ENCODE measurements at places on chromosomes 4 and X.
A peak's percentile ranks its signal among the peaks of the same experiment; 100 is the strongest.

- no peak for ATAC-seq
These were observed 43.6 kb upstream of the IL1RAPL2 start for GRCh38 chrX:104522386-104522785.

GRCh38 chr4:184774152-184774551 lies 40.3 kb upstream of the CENPU start:
- no peak for ATAC-seq

GRCh38 chr4:63563288-63564014 lies 845.8 kb downstream of the TECRL start:
- ATAC-seq, result no peak

- peak; percentile 55 for ATAC-seq
These were observed 43.2 kb downstream of the SLC9A6 start for GRCh38 chrX:136028383-136028984.

- ATAC-seq, result no peak
These were observed 4.7 kb upstream of the PCDH18 start for GRCh38 chr4:137536789-137537561.

GRCh38 chr4:168560184-168561180 lies 63.6 kb downstream of the PALLD start:
- ATAC-seq, result no peak

DNA sequence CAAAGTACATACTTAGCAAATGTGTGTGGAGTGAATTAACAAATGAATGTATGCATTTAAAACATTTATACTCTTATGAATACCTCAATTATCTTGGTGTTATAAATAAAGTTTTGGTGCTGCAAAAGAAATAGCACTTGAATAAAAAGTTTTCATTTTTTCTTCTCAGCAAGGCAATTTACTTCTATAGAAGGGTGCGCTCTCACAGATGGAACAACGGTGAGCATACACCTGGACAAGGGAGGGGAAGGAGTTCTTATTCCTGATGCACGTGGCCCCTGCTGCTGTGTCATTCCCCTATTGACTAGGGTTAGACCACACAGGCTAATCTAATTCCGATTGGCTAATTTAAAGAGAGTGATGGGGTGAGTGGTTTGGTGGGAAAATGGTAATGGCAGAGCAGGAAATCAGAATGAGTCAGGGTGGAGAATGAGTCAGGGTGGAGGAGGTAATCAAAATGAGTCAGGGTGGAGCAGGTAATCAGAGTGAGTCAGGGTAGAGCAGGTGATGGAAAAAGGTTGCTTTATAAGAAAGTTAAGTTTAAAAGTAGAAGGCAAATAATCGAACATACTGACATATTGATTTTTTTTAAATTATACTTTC lies 28.2 kb upstream of the PGK1 start:
- peak; percentile 48 for ATAC-seq

- ATAC-seq, result no peak
These were observed 86.2 kb downstream of the PPEF1 start for GRCh38 chrX:18793601-18794089.

DNA sequence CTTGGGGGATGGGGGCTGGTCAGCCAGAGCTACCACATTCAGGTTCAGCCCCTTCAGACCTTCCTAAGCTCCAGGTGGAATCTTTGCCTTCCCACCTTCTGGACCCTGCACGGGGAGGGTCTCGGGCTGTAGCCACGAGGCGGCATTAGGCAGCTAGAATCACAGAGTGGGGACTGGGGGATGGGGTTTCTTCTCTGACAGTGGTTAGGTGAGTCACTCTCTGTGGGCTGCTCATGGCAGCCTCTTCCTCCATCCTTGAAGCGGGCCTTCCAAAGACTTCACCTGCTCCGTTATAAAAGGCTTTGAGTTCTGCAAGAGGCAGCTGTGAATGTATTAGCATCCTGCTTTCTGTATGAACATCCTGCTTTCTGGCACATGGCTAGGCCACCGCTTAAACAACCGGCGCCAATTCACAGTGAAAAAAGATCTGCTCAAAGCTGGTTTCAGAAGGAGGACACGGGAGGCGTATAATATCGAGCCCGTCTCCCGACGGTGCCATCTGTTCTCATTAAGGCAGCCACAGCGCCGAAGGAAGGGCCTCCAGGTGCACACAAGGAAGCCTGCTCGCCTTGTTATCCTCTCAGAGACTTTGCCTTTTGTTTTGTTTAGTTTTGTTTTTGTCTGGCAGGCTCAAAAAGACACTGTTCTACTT lies 74.3 kb upstream of the IGFBP7 start:
- no peak for ATAC-seq

DNA sequence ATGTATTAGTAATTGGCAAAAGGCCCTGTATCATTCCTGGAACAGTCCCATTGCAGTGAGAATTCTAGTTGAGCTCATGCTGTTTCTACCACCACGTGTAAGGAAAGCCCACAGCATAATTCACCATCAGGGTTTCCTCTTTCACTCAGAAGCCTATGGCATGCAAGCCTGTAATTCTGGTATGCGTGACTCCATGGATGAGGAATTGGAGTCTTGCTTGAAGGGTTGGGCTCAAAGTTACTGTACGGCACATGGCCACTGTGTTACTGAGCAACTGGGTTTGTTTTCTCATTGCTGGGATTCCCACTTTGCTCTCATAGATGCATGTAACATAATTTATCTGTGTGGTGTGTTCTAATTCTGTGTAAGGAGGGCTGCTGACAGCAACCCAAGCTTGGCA lies 132.3 kb upstream of the NR3C2 start:
- ATAC-seq, result no peak

- ATAC-seq, result no peak
These were observed 12.1 kb downstream of the PPA2 start for GRCh38 chr4:105461621-105462382.
